H7 (cell line): ENCODE measurements at places on chromosomes 7 and 10. TPM values are rescaled to one million over a fixed set of nuclear protein-coding genes. Genes with fewer than 3 reads are reported as not detected.

RBM20 gene
- 0.15 and 0.52 TPM in 2 replicates for total RNA-seq

POM121C gene
- total RNA-seq = 8.4 and 13.2 TPM in 2 replicates

DNA sequence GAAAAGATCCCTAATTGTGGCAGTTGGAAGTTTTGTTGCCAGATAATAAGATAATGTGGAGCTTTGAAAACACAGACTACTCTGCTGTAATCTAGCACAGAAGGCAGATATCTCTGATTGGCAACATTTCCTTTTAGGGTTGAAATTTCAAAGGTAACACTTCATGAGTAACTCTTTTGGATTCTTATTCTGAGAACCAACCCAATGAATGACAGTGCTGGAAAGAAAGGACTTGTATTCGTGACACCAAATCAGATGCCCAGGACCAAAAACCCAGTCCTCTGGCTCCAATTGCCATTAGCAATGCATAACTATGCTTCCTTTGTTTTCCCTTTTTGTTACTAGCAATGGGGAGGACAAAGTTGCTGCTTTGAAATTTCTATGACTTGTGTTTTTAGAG is 41.0 kb upstream of the ELMO1 start:
- DNase-seq = peak; percentile 15

DNA sequence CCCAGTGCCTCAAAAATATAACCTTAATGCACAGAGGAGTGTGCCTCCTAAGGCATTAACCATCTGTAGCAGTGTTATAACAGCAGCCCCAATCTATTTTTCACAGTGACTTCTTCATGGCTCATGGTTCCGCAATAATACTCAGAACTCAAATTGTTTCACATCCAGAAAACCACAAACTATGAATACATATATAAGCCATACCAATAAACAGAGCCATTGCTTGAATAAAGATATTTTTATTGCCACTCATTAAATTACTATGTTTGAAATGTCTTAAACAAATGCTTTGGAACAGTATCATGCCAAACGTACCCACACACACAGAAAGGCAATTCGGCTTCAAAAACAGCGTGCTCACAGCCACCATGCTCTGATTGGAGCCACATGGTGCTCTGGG is 629.3 kb upstream of the NRP1 start:
- no peak for DNase-seq

DNA sequence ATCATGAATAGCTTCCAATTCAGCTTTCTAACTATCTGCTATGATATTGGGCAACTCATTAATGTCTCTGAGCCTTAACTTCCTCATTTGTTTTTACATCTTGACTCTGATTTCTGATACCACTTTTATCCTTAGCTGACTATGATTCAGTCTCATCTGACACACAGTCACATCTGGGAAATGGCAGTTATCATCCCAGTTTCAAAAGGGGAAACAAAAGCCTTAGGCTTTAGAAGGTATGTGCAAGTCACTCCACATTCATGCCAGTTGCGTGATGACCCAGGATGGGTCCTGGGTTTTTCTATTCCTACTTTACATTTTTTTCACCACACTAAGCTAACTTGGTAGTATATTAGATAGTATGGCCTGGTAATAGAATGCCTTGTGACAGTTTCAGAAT is 12.7 kb downstream of the SCIN start:
- DNase-seq = no peak

- no peak for DNase-seq
These were observed 73.3 kb upstream of the FRMD4A start for GRCh38 chr10:14403881-14404623.

DNA sequence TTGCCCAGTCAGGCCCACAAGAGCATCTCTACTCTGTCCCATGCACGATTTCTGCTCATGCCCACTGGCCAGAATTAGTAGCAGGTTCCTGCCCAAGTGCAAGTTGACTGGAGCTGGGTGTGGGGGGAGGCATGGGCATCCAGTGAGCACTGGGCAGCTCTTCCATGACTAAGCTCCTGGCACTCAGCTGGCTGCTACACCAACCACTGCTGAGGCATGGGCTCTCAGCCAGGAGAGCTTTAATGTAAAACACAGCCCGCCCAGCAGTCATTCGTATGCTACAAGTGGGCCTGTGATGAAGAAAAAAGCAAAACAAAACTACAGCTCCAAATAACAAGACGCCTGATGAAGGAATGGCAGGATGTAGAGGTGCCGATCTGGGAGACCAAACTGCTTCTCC is 335.4 kb upstream of the PFKP start:
- DNase-seq = no peak

GRCh38 chr7:117639966-117640365 is 160.1 kb downstream of the CFTR start:
- DNase-seq = no peak

- no peak for DNase-seq
These were observed 195.0 kb downstream of the AHR start for GRCh38 chr7:17493446-17493845.

DNA sequence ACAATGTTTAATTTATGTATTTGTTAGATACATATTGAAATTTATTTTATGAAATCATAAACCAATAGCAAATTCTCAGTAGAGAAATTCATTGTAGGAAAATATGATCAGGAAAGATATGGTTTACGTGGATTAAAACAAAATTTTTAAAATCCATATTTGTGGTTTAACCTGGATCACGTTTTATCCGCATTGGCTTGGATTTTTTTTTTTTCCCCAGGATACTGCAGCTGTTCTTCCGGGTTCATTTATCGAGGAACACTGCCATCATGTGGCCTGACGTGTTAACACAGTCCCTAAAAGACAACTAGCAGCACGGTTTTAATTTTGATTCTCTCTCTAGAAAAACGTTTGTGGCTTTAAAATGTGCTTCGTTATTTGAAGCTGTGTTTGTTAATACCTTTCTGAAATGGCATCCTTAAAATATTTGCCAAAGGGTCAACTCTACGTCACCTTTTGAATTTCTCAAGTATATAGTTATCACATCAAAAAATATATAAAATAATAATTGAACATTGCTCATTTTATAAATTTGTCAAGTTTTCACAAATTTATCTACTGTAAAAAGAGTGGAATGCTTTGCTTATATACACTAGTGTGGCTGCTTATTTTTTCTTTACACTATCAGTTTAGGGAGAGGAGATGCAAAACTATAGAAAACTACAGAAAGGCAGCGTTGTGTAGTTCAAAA is 8.7 kb upstream of the ASB4 start:
- peak; percentile 38 for DNase-seq

DNA sequence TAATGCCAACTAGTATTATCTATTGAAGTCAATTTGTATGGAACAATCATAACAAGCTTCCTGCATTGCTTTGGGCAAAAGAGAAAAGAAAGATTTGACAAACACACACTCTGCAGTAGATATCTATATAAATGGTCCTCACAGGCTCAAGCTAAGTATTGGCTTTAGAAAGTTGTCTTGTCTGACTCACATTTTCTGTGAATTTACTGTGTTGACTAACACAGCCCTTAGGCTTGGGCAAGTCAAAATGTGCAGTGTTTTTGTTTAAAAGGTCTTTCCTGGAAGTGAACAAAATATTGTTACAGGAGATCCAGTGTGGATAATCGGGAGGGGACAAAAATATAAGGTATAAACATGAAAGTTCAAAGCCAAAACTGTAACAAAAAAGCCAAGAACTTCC is 194.4 kb downstream of the RELN start:
- DNase-seq = no peak
